H1 (cell line): ENCODE measurements at places on chromosomes 6 and 20.

DNA sequence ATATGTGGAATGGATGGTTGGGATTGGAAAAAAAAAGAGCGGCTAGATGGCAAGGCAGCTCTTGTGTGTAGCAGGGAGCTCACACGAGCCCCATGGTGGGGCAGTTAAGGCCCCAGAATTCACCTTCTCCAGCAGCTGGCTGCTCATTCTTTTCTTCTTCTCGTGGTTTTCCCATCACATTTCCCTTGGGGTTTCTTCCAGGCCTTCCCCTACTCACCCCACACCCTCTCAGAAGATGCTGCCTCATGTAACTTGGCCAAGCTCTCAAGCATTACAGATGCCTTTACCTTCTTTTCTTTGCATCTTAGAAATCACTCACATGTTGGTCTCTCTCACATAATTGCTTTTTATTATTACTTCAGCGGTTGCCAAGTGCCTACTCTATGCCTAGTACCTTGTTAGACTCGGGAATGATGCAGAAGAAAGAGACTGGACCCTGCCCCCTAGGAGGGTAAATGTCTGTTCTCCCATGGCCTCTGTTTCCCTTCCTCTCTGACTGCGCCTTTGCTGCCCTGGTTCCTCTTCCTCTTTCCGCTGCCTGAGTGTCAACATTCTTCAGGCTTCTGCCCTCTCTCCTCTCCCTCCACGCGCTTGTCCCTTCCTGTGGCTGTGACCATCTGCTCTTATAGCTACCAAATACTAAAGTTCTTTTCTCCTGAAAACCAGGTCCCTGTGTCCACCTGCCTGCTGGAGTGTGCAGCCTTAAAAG is 28.6 kb downstream of the PPARD start:
- DNase-seq, result no peak

DNA sequence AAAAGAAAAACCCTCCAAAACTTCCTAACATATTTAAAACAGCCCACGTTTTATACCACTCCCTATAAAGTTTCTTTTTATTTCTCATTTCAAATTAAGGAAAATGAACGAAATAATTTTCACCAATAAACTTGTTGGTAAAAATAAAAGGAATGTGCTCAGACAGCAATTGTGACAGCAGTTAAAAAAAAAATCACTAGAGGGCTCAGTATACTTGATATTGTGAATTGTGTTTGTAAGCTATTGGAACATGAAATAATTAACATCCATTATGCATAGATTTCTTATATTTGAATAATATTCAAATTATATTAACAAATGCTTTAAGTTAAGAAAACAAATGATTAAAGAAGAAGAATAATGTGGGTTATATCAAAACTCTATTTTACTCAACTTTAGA is 105.5 kb downstream of the ASCC3 start:
- no peak for DNase-seq

DNA sequence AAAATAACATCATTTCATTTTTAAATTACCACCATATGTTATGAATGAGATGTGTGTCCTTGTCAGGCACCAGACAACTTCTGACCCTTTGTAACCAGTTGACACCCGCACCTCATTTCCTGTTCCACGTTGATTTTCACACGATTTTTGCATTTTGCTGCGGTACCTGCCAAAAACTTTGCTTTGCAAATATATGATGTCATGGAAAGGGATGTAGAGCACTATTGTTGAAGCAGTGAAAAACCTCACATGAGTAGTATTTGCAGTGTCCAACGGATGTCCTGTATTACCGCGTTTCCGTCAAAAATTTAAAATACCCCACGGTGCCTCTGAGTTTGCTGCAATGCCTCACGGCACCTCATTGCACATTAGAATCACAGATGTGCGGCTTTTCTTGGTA is 115.6 kb downstream of the MTHFD1L start:
- no peak for DNase-seq

DNA sequence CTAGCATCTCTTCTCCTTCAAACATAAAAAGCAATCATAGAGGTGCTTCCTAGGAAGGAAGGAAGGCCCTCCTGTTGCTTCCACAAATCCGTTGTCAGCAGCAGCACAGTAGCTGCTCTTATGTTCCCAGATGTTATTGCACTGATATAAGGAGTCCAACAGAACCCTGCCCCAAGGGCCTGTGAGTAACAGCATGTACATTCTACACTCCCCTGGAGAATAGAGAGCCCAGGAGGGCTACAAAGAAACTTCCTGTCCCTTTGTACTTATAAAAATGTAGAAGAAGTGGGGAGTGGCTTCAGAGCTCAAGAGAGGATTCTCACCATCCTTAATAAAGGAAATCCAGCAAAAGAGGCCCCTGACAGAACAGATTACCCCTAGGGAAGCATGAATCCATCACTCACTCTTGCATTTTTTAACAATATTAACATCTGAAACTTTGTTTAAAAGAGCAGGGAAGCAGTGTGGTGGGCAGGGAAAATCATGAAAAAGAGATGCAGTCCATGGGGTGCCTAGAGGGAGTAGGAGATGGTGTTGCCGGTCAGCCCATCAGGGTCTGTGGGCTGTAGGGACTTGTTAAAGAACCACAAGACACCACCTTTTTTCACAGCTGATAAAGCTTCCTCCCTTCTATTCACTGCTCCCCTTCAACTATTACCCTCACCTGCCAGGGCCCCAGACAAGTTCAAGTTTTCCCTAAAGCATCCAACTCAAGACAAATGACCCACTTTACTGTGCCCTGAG is 104.5 kb upstream of the ADGRF1 start:
- no peak for DNase-seq

GRCh38 chr20:2757001-2757400 is 43.4 kb downstream of the CPXM1 start:
- no peak for DNase-seq

DNA sequence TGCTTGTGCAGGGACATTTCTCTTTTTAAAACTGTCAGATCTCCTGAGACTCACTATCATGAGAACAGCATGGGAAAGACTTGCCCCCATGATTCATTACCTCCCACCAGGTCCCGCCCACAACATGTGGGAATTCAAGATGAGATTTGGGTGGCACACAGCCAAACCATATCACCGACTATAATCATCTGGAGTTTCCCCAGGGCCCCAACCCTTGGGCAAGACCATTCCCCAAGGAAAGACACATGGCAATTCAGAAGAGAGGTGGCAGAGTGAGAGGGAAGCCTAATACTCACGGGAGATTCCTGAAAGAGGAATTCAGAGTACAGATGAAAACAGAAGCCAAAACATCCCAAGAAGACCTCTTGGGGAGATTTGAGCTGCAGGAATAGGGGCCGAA is 291.0 kb upstream of the PLCB4 start:
- DNase-seq, result no peak

GRCh38 chr20:59160389-59161115 is 3.1 kb upstream of the ZNF831 start:
- no peak for DNase-seq

GRCh38 chr6:130760006-130760405 is 67.2 kb upstream of the SMLR1 start:
- DNase-seq, result no peak

- DNase-seq, result no peak
Measured at GRCh38 chr6:33993091-33993490, 152.8 kb downstream of the GRM4 start.

DNA sequence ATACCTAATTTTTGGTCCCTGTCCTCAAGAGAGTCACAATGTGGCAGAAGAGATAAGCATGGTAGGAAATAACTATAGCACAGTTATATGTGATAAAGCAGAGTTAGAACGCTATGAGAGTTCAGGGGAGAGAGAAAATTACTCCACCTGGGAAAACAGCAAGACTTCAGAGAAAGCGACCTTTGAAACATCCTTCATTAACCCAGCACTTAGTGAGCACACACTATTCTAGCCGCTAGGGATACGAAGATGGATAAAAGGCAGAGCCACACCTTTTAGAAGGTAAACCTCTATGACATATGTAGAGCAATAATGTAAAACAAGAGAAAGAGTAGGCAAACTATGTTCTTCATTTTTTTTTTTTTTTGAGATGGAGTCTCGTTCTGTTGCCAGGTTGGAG is 264.3 kb downstream of the PTPRK start:
- DNase-seq, result no peak

GRCh38 chr6:109853426-109853825 is 124.7 kb upstream of the GPR6 start:
- DNase-seq, result no peak

GRCh38 chr6:112203577-112204349 is 50.6 kb downstream of the LAMA4 start:
- DNase-seq, result no peak

- no peak for DNase-seq
Measured at GRCh38 chr6:52893221-52893620, 16.3 kb downstream of the GSTA3 start.

DNA sequence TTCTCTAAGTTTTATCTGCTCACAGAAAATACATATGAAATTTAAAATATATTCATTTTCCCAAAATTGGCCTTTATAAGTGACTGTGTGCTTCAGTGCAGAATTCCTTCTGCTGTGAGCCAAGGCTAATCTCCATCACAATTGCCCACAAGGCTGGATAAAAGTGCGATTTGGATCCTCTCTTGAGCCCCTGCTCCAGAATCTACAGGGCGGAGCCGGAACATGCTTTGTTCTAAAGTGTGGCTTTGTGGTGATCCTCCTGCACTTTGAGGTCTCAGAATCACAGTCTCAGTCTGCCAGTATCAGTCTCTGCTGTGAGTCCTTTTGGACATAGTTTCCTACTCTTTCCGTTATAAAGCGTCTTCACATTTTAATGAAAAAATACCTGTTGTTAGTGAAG is 28.9 kb downstream of the SMOC2 start:
- DNase-seq, result no peak

DNA sequence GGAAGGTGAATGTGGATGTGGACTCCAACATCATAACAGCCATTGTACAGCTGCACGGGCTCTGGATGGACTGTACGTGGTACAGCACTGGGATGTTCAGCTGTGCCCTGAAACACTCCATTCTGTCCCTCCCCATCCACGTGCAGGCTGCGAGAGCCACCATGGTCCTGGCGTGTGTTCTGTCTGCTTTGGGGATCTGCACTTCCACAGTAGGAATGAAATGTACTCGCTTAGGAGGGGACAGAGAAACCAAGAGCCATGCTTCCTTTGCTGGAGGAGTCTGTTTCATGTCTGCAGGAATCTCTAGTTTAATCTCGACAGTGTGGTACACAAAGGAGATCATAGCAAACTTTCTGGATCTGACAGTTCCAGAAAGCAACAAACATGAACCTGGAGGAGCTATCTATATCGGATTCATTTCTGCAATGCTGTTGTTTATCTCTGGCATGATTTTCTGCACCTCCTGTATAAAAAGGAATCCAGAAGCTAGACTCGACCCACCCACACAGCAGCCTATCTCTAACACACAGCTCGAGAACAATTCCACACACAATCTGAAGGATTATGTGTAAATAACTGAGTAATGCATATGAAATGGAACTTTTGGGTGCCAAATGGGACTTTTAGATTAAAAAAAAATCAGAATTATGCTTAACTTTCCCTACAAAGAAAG is 12.1 kb downstream of the CLDN20 start:
- DNase-seq, result no peak

GRCh38 chr6:122702841-122703240 is 76.7 kb upstream of the FABP7 start:
- DNase-seq, result no peak

DNA sequence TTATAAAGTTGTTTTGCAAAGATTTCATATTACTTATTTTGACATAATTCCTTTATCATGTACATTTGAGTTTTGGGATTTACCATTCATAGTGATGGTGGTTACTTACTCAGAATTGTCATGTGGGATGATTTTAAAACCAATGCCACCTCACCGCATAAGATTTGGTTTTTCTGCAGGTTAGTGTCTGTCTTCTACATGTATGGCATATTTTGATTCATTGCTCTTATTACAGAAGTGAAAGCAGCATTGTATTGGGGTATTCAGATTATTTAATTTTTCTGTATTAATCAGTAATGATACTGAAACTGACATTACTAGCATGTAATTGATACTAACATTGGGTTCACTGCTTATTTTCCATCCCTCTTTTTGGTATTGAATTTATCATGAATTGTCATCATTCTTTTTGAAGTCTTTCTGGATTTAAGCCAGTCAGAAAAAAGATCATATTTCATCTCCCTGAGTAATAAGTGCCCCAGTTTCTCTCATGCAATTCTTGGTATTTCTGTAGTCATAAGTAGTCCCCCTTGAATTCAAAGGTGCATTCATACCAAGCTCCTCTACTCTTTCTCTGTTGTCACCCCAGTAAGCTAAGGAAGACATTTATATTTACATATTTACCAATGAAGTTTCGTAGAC is 176.6 kb downstream of the BCKDHB start:
- no peak for DNase-seq

GRCh38 chr6:52074155-52074554 is 13.3 kb downstream of the PKHD1 start:
- no peak for DNase-seq

- DNase-seq, result no peak
Measured at GRCh38 chr6:35280903-35281302, 16.7 kb upstream of the DEF6 start.

- DNase-seq, result no peak
Measured at GRCh38 chr6:29796026-29796425, 31.6 kb upstream of the HLA-G start.

- DNase-seq, result no peak
Measured at GRCh38 chr6:11196511-11197174, 35.8 kb downstream of the NEDD9 start.
